ENCODE measurements at places on chromosomes 3 and 15. TPM values are rescaled to one million over a fixed set of nuclear protein-coding genes. Genes with fewer than 3 reads are reported as not detected.

DNA sequence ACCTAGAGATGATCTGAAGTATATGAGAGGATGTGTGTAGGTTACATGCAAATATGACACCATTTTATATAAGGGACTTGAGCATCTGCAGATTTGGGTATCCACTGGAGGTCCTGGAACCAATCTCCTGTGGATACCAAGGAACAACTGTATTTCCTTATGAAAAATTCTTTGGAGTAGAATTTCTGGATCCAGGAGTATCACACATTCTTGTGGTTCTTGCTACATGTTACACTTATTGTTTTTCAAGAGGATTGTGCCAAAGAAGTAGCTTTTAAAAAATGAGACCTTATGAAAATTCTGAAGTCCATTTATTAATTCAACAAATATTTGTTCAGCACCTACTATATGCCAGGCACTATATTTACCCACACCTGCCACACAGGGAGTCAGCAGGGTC lies 15.7 kb upstream of the TBC1D23 start:
- no peak for DNase-seq

- no peak for DNase-seq
Observed at GRCh38 chr15:48596415-48596814, 49.1 kb downstream of the FBN1 start.

GRCh38 chr15:66919421-66919820 lies 146.0 kb upstream of the SMAD3 start:
- no peak for DNase-seq

DNA sequence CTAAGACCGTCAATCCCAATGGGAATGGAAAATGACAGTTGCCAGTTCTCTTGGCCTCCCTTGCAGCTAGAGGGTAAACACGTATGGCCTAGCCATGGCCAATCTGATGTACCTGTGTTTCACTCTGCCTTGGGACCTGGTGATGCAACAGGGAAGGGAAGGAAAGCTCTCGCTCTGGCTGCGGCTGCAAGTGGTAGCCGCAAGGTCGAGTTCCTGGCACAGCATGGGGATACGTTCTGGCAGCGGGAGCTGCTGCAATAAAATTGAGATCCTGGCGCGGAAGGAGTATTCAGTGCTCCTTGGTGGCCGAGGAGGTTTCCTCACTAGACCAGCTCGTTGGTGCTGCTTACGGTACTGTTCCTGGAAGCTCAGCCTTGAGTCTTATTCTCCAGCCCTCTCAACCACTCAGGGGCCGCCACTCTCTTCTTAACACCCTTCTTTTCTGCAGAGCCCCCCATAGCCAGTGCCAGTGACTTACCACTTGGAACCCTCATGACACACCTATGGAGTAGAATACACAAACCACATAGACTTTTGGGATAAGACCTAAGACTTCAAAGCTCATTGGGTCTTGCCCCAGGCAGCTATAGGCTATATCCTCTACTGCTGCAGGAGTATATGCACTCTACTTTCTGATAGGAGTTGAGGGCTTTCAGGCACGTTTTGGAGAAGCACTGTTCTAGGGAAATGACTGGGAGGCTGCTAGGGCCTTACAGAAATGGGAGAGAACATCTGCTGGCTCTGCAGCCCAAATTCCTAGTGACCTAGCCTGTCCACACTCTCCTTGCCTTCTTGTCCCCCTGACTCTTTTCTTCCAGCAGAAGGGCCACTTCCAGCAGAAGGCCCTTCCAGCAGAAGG lies 2.7 kb downstream of the KY start:
- DNase-seq, result no peak

GRCh38 chr3:36904641-36905040 lies 40.2 kb downstream of the TRANK1 start:
- DNase-seq, result no peak

DNA sequence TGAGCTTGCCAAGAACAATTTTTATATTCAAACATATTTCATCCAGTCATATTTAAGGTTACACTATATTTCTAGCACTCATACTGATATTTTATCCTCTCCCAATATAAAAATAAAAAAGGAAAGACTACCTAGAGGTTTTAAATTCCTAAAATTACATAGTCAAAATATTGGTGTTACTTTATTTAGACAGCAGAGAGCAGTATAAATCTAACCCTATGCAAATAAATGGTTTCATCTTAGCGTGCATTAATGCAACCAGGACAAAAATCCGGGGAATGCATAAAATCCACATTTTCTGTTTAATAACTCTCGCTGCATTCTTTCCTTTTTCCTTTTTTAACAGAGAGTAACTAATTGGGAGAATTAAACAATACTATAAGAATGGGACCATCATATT lies 1447.4 kb upstream of the ALCAM start:
- DNase-seq, result no peak

DNA sequence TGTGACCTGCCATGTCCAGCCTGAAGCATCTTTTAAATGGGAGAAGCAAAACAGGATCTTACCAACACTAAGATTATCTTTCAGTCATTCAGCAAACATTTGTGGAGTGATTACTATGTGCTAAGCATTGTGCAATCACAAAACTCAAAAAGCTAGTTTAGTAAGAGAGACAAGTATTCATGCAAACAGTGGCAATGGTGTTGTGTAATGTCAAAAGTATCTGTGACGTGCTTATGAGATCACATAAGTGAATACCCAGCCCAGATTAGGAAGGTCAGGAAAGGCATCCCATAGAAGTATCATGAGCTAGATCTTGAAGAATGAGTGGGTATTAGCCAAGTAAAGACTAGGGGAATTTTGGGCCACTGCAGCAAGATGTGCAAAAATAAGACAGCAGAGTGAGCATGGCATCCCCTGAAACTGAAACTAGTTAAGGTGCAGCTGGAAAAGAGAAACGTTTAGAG lies 32.1 kb downstream of the SEC62 start:
- DNase-seq, result no peak

DNA sequence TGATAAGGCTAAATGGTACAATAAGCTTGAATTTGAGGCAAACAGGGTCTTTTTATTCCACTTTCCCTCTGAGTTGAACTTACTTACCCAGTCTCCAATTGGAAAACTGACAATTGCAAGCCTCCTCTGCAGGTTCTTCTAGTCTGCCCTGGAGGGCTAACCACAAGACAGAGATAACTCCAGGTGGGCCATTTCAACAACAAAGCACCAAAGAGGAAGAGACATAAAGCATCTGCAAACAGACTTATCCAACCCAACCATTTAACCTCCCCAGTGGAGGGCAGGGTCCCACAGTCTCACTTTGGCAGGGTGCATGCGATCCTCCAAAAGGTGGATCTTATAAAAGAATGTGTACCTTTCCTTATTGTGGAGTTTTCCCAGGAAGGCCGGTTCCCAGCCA lies 525.8 kb downstream of the DIPK2A start:
- DNase-seq, result no peak

DNA sequence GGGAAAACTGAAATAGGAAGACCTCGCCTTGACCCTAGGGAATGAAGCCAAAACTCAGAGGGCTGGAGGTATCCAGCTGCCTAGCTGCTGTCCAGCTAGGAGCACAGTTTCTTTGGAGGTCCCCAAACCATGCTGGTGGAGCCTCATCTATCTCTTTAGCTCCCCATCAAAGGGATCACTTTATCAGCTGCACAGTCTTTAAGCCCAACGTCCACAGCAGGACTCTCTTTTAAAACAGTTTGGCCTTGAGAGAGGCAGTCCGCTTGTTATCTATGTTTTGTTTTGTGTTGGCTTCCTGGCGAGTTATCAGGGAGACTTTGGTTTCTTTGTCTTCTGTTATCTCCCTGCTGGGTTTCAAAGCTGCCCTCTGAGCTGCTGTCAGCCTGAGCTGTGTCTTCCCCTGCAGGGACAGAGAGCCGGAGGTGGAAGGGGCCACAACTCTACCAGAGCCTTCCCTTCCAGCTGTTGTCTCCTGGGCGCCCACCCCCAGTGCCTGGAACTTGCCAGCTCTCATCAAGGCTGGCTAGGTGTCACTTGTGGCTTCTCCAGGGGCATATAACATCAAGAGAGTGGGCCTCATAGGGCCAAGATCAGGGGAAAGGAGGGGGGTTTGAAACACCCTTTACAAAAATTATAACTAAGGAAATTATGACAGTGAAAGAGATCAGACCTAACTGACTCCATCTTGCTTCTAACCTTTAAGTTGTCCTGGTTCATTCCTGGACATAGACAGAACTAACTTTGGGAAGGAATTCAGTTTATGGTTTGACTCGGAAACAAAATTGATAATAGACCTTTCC lies 61.4 kb upstream of the C15orf39 start:
- no peak for DNase-seq

DNA sequence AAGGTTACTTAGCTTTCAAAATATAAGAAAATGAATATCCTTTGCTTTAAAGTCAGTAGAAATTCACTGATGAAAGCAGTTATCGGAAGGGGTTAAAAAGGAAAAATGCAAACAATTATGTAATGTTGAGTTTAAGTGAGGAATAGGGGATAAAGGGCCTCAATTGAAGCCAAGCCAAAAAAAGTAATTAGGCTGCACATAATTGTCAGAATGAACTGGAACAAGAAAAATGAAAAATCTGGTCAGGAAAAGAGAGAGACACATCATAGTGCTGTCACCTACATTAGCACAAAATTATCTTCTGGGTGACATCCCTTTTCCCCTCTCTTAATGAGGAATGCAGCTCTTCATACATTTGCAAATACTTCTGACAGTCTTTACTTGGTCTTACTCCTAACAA lies 48.8 kb upstream of the PIK3R4 start:
- no peak for DNase-seq

GRCh38 chr3:194937882-194938321 lies 252.2 kb downstream of the FAM43A start:
- no peak for DNase-seq

DNA sequence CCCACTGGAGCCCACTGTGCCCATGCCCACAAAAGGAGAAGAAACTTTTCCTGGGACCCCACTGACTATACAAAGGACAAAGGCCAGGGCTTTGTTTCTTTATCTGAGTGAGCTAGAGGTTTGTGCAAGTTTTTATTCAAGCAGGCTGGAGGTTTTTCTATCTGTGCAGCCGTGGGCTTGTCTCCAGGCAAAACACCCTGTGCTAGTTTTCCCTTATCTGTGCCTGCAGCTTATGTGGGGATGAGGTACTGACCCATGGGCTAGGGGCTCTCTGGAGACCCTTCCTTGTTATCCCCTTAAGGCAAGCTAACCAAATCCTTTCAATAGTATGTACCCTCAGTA lies 545.5 kb downstream of the ZPLD1 start:
- no peak for DNase-seq

DNA sequence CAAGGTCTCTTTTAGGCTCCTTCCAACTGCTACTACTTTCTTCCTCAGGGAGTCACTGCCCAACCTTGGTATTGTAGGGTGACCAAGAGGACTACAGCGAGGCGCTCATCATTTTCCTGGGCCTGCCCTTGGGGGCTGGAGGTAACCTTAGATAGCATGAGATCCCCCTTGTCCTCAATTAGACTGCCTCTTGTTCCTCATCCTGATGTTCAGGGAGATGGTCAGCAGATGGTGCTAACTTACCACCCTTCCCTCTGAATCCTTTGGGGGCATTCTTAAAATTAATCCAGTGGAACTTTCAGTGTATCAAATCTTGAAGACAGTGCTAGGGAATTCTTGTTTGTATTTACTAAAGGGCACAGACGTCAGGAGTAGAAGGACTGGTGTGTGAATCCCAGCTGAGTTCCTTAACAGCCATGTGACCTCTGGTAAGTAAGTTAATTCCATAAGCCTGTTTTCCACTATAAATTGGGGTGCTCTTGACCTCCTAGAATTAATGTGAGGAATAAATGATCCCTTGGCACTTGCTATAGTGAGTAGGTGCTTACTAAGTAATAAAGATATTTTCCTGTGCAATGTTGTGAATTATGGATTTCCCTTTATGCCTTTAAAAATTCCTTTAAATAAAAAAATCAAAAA lies 4.1 kb upstream of the CLPX start:
- no peak for DNase-seq

DNA sequence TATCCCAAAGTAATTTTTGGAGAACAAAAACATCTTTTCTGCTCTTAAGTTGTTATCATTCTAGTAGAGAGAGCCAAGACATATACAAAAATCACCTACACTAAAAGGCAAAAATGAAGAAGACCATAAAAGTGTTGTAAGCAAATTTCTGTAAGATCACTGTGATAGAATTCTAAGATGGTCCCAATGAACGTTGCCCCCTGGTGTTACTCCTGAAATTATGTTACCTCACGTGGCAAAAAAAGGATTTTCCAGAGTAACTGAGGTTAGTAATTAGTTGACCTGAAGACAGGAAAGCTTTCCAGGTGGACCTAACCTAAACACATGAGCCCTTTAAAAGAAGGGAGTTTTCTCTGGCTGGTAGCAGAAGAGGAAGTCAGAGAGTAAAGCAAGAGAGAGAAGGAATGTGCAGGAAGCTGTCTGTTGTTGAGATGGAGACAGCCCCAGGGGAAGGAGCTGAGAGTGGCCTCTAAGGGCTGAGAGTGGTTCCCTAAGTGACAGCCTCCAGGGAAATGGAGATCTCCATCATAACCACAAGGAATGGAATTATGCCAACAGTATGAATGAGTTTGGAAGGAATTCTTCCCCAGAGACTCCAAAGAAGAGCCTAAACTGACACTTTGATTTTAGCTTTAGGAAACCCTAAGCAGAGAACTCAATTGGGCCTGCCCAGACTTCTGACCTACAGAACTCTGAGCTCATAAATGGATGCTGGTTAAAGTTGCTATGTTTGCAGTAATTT lies 205.9 kb downstream of the CD47 start:
- no peak for DNase-seq

GRCh38 chr3:147589016-147589415 lies 179.9 kb downstream of the ZIC1 start:
- no peak for DNase-seq

- DNase-seq, result peak; percentile 40
Observed at GRCh38 chr15:90101130-90101968, 919 bp downstream of the IDH2 start.

- no peak for DNase-seq
Observed at GRCh38 chr15:25065286-25065685, 110.5 kb downstream of the SNRPN start.

GRCh38 chr3:101851072-101851770 lies 1.9 kb downstream of the NFKBIZ start:
- peak; percentile 29 for DNase-seq

- DNase-seq, result no peak
Observed at GRCh38 chr3:43363621-43364266, 77.4 kb downstream of the SNRK start.

DNA sequence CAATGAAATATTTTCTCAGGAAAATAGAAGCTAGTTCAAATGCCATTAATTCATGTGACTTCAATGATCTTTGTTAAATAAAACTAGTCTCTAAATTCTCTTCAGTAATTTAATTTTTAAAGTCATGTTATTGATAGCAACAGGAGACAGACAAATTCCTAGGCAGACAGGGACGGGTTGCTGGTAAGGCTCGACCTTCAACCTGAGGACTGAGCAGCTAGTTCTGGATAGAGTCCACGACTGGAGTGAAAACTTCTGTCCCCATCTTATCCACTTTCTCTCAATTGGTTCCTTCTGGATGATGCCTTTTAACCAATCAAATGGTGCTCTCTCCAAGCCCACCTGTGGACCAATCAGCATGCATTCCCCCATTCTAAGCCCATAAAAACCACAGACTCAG lies 43.8 kb upstream of the C2CD4B start:
- no peak for DNase-seq

The CCR3 gene
- 0.08 TPM for polyA plus RNA-seq

The ZNF621 gene
- polyA plus RNA-seq, result 32.7 TPM

The AP3B2 gene
- polyA plus RNA-seq, result 3.4 TPM

The XCR1 gene
- polyA plus RNA-seq, result 0.06 TPM

The GOLGA6B gene
- polyA plus RNA-seq, result not detected

The ASB14 gene
- 0.52 TPM for polyA plus RNA-seq

The CHST13 gene
- 6.1 TPM for polyA plus RNA-seq
